ENCODE measurements at places on chromosomes 13 and 19.
A peak's percentile ranks its signal among the peaks of the same experiment; 100 is the strongest.

GRCh38 chr19:46573679-46574498 lies 27.2 kb upstream of the CALM3 start:
- DNase-seq = no peak

GRCh38 chr13:88932950-88933349 lies 1261.8 kb downstream of the SLITRK5 start:
- no peak for DNase-seq

GRCh38 chr13:42807241-42807640 lies 25.9 kb downstream of the FAM216B start:
- DNase-seq = no peak

GRCh38 chr19:47255879-47256692 lies at the start of gene CCDC9:
Gene CCDC9 (plus strand): TSS chr19:47256525. CDS start chr19:47258401, 1,876 bp downstream.
- DNase-seq = peak; percentile 98

DNA sequence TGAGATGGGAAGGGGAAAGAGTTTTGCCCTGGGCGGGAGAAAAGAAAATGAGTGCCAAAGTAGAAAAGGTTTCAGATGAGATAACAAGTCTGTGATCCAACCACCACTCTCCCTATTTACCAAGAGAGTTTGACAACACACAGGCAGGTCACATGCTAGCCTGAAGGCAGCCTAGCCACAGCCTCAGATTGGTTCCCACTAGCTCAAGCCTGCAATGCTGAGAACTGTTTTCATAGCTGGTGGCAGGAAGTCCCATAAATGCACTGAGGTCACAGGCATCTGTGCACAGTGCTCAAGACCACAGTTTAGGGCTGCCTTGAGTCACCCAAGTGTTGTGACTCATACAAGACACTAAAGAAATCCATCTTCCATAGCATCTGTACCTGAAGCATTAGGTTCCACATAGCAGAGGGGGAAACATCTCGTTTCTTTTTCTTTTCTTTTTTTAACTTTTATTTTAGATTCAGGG lies 18.5 kb upstream of the POP4 start:
- DNase-seq = no peak

GRCh38 chr13:23510979-23511735 lies 59.1 kb upstream of the TNFRSF19 start:
- DNase-seq = peak; percentile 40

DNA sequence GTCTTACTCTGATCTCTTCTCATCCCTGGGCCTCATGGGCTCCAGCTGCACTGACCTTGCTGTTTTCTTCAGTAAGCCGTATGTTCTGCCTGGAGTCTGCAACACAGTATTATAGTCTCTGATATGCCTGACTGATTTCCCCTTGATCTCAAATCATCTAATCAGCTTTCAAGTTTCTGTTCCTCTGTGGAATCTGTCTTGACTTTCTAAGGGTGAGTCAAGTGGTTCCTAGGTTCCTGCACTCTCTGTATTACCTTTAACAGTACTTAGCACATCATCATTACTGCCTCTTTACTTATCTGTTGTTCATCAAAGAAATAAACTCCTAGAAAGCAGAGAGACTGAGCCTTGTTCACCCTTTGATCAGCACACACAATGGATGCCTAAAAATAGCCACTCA lies 350.7 kb downstream of the LMO7 start:
- DNase-seq = no peak

- DNase-seq = no peak
These were observed 2.3 kb downstream of the RAD23A start for GRCh38 chr19:12947702-12948611.

DNA sequence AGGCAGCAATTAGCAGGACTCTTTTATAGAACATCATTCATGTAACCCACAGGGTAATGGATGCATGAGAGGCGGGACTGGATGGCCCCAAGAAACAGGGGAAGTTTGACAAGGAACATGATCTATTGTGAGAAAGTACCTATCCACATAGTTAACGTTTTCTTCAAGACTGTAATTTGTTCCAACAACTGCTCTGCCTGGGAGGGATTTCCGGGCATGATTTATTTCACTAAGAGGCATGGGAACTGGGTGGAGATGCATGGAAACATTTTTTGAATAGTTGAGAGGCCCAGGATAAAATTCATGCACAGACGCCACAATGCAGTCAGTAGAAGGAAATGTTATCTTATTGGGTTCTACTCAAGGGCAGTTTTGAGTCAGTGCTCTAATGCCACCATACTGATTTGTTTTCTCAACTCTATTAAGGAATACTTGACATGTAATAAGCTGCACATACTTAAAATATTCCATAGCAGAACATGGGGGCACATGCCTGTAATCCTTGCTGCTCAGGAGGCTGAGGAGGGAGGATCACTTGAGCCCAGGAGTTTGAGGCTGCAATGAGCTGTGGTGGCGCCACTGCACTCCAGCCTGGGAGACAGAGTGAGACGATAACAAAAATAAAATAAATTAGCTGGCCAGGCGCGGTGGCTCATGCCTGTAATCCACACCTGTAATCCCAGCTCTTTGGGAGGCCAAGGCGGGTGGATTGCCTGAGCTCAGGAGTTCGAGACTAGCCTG lies 9.9 kb upstream of the ATG4D start:
- DNase-seq = no peak

DNA sequence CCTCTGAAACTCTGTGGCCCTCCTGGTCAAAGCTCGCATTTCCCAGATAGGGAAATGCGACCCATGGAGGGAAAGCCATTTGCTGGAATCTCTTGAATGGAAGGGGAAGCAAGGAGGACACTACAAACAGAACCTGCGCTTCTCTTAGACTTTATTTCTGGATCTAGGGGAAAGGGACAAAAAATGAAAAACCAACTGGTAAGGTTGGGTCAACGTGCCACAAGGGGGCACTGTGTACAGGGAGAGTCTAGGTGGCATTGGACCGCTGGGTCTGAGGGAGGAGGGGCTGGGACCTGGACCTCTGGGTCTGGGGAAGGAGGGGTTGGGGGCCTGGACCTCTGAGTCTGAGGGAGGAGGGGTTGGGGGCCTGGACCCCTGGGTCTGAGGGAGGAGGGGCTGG lies 5.0 kb downstream of the KLK4 start:
- DNase-seq = peak; percentile 93

- peak; percentile 43 for DNase-seq
These were observed 2.0 kb upstream of the KLF12 start for GRCh38 chr13:74136084-74136658.

DNA sequence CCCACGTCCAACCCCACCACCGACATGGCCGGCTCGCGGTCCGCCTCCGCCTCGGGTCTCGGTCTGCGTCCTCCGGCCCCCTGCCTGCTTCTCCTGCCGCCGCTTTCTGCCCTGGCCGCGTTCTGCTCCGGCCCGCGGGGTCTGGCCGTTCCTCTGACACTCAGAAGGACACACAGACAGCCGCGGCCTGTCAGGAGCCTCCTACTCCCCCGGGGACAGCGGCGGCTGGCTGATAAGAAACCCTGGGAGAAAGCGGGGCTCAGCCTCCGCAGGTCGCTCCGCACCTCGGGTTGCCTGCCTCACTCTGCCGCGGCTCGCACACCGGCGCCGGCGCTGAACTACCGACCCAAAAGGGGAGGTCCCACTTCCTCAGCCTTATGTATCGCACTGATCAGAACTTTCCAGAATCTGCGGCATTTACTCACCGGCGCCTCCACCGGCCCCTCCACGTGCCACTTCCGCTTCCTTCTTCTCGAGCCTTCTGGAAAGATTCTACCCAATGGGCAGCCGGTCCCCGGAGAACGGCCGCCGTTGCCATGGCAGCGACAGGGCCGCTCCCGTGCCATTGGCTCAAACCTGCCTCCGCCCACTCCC lies at the start of gene HSPH1:
Gene HSPH1 (minus strand): TSS at position 348 of the 594 bp plus-strand sequence. CDS start 322 bp downstream, at position 26.
- peak; percentile 98 for DNase-seq

DNA sequence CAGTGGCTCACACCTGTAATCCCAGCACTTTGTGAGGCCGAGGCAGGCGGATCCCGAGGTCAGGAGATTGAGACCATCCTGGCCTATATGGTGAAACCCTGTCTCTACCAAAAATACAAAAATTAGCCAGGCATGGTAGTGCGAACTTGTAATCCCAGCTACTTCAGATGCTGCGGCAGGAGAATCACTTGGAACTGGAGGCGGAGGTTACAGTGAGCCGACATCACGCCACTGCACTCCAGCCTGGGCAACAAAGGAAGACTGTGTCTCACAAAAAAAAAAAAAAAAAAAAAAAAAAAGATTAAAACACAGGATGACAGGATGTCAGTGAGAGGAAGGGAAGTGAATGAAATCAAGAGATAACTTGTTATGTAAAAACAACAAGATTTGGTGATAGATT lies 1158.5 kb downstream of the PCDH9 start:
- DNase-seq = no peak

DNA sequence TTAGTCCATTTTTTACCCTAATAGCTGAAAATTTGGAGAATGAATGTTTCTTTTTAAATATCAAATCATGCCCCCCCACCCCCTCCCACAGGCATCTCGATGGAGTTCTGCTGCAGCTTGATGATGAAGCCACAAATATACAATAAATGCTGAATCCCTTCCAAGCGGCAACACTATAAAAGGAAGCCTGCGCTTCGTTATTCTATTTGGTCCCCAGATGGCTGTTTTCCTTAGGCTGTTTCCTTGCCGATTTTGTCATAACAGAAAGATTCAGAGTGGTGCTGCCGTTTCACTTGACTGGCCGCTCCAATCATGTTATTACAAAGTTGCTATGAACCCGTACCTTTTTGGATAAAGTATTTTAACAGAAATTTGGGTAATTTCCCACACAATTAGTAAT lies 79.5 kb downstream of the MYO16 start:
- no peak for DNase-seq

GRCh38 chr13:46541210-46541609 lies 11.8 kb upstream of the LRCH1 start:
- no peak for DNase-seq

- DNase-seq = no peak
These were observed 468.2 kb downstream of the TBC1D4 start for GRCh38 chr13:75013818-75014217.

DNA sequence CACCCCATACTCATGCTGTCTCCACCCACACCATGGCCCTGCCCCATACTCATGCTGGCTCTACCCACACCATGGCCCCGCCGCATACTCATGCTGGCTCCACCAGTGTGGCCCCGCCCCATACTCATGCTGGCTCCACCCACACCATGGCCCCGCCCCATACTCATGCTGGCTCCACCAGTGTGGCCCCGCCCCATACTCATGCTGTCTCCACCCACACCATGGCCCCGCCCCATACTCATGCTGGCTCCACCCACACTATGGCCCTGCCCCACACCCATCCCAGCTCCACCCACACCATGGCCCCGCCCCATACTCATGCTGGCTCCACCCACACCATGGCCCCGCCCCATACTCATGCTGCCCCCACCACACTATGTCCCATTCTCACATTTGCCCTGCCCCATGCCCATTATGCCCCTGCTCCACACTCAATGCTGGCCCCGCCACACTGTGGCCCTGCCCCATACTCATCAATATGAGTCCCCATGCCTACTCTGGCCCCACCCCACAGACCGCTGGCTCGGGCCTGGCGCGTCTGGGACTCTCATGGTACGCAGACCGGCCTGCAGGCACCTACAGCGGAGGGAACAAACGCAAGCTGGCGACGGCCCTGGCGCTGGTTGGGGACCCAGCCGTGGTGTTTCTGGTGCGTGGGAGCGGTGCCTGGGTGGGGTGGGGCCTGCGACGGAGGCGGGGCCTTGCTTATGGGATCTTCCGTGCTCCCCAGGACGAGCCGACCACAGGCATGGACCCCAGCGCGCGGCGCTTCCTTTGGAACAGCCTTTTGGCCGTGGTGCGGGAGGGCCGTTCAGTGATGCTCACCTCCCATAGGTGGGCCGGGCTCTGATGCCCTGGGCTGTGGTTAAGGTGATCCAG lies 3.7 kb upstream of the ARHGAP45 start:
- DNase-seq = peak; percentile 43

- no peak for DNase-seq
These were observed 30.3 kb downstream of the AP1M1 start for GRCh38 chr19:16227837-16228636.

GRCh38 chr13:73880365-73880764 lies 253.8 kb downstream of the KLF12 start:
- DNase-seq = no peak

GRCh38 chr13:73061473-73061872 lies 2.7 kb downstream of the KLF5 start:
- DNase-seq = no peak

- no peak for DNase-seq
These were observed 34.1 kb downstream of the CRTC1 start for GRCh38 chr19:18717601-18718000.

DNA sequence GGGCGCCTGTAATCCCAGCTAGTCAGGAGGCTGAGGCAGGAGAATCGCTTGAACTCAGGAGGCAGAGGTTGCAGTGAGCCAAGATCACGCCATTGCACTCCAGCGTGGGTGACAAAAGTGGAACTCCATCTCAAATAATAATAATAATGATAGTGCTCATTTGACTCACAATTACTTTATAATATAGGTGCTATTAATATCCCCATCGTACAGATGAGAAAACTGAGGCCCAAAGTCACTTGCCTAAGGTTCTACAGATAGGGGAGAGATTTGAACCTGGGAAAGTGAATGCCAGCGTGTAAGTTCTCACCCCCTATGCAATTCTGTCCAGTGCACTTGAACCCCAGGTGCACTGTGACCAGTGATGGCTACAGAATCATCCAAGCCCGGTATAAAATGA lies 5.9 kb downstream of the GMFG start:
- DNase-seq = no peak

- DNase-seq = no peak
These were observed 35.5 kb downstream of the PAK4 start for GRCh38 chr19:39160889-39161672.

DNA sequence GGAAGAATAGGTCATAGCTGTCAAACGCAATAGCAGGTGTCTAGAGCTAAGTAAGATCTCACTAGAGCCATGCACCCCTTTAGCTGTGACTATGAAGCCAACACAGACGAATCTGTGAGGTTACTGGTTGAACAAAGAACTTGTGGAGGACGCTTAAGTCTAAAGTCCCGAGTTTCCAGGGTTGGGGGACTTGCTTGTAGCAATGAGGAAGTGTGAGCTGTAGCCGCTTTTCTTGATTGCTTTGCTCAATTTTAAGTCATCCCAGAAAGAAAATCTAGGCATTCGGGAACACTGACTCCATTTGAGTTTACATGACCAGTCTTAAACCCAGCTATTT lies 1.6 kb downstream of the GPC5 start:
- DNase-seq = peak; percentile 12

GRCh38 chr13:61831026-61831425 lies 415.4 kb upstream of the PCDH20 start:
- DNase-seq = no peak

GRCh38 chr13:70616847-70617246 lies 508.6 kb upstream of the KLHL1 start:
- DNase-seq = no peak

GRCh38 chr19:13849991-13850909 lies 26.7 kb upstream of the NANOS3 start:
- peak; percentile 88 for DNase-seq

Data from GM23338 (cell line).